Naive B cell (primary cell): ENCODE measurements at places on chromosomes 7 and 10.

DNA sequence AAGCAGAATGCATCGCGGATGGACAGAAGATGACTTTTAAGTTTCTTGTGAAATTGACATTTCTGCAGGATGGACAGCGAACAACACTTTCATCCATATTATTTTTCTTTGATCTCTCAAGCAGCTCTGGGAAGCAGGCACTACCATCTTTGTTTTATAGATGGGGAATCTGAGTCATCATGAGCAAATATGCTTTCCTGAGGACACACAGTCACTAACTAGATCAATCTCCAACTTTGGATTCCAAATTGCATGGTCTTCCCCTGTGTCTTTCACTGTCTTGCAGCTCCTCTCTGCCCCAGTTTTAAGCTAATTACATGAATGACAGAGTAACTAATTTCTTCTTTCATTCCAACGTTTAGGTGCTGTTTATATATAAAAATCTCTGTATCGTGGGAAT lies 201.5 kb downstream of the ADAM12 start:
- DNase-seq, result no peak

DNA sequence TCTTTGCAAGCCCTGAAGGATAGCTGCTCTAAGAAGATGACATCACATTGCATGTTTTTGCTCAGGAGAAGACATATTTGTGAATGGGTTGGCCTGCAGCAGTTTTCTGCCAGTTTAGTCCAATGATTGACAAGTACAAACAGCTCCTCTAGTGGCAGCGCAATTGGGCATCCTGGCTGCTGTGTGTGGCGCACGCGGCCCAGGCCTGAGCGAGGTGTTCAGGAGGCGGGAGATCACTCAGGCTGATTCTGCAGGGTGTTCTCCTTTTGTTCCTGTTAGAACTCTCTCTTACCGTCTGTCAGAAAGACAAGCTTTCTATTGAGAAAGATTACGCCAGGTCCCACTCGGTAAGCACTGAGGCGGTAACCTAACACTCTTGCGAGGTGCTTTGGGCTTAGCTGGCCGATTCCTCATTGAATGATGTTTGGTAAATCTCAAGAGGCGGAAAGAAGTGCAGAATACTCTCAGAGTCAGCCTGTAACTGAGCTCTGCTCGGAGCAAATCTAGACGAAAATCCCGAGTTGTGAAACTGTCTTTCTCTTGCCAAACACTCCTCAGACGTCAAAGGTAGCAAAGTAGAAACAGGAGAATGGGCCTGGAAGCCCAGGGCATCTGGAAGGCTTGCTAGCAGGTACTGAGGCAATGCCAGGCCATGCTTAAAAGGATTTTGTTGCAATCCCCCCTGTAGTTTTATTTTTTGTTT lies 219.2 kb upstream of the BMPER start:
- no peak for DNase-seq

GRCh38 chr10:338171-339037 lies 203.1 kb downstream of the ZMYND11 start:
- DNase-seq, result no peak

DNA sequence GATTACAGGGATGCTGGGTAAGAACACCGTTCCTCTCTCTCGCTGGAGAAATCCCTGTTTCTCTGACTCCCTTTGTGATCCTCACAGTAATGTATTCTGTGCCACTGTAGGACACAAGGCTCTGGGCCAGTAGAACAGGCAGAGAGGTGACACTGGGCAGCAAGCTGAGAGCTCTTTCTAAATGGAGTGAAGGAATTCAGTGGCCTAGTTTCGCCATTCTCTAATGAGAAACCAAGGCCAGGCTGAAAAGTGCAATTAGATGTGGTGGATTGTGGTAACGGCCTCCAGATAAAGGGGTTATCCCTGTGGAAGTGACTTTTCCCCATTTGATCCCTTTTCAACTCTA lies 12.8 kb downstream of the KCTD7 start:
- DNase-seq, result no peak

DNA sequence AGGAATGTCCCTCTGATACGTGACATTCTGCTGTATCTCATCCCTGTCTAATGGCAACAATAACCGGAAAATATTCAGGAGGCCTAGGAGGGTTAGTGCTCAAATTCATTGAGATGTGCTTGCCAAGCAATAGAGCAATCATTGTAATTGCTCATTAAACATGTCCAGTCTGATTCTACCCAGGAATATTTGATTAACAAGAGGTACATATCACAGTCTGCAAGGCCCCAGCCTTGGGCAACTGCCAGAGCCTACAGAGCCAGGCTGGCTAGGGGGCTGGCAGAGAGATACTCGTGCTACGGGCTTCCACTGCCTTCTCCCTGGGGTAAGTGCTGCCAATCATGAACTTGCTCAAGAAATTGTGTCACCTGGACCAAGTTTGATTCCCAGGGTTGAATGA lies 99.1 kb downstream of the ALOX5 start:
- no peak for DNase-seq

DNA sequence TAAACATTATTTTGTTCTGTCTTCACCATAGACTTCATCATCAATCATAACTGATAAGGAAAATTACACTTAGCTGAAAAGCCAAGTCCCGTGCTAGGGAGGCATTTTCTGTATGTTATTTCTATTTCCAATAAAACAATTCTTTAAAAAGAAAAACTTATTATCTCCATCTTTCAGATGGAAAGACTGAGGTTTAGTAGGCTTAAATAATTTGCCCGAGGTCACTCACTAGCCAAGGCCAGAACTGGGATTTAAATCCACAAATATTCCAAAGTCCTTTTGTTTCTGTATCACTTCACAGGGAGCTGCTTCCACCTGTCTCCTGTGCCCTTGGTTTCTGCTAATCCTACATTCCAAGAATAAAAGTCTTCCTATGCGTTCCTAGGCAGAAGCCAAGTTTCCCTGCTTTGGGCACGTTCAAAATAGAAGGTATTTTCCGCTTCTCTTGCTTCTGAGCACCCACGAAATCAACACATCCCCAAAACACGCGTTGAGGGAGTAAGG lies 732 bp downstream of the CPVL start:
- DNase-seq, result no peak

GRCh38 chr10:71854031-71854430 lies 3.0 kb upstream of the PSAP start:
- no peak for DNase-seq

GRCh38 chr7:92325173-92325572 lies 79.4 kb downstream of the ANKIB1 start:
- DNase-seq, result no peak

- DNase-seq, result no peak
These were observed 35.5 kb upstream of the KCNMA1 start for GRCh38 chr10:77673101-77673500.

GRCh38 chr7:129421717-129422250 lies 12.4 kb upstream of the STRIP2 start:
- no peak for DNase-seq

DNA sequence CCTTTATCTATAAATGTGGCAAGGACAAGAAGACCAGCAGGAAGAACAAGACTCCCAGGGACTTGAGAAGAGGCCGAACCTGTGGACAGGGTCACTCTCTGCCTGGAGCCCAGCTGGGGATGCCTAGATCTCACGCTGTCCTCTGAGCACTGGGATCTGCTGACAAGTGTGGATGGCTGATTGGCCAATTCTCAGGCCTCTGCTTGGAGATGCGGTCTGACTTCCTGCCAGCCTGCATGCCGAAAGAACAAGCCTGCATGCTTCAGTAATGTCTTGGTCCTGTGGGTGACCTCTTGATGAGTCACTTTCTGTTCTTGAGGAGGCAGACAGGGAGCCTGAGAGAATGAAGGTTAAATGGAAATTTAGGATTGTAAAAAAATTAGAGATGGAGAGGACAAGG lies 84.7 kb downstream of the TMEM178B start:
- no peak for DNase-seq

GRCh38 chr10:78576276-78576675 lies 492.5 kb upstream of the ZMIZ1 start:
- no peak for DNase-seq

DNA sequence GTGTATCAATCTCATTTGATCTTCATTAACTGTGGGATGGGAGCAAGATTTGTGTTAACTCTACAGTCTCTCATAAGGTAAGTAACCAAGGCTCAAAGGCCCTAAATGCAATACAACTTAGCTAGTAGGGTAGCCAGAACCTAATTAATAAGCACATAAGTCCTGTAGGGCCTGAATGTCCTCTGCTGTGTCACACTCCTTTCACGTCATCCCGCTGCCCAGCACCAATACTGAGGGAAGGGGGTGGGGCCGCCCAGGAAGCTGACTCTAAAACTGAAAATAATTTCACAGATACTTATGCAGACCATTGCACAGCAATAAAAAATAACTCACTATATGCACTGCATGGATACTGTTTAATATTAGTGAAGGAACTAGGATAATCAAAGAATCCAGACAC lies 13.7 kb downstream of the CCDC6 start:
- DNase-seq, result no peak

DNA sequence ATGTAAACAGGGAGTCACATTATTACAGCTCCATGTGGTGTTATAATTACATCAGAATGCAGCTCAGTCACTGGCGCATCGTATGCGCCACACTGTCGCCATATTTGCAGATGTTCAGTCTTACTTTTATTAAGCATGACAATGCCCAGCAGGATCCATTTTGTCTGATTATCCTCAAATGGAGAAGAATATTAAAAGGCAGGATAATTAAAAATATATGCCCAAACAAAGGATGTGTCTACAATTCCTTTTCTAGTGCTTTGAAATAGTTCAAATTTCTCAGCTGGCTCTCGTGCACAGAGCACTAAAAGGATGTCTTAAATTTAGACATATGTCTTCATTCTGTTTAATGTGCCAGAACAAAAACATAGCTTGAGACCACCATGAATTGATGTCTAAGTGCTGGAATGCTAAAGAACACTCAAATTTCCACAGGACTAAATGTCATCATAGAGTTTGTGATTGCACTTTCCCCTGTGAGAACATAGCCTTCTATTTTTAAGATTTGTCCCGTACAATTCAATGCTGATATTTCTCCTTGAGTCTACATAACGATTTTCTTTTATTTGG lies 168.0 kb downstream of the DKK1 start:
- no peak for DNase-seq

DNA sequence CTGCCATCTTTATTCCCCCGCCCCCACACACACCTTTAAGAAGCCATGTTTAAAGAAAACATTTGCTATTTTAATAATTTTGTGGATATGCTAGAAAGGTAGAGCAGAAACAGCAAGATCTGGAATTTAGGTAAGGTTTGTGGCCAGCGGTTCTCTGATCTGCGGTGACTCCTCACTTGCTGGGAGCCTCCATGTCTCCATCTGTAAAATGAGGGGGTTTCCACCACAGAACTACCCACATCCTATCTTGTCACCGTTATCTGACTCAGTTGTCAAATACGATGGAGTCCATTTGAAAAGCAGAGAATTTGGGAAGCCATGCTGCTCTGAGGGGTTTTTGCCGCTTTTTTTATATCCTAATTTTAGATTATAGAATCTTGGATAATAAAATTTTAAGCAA lies 23.3 kb downstream of the MACC1 start:
- DNase-seq, result no peak

DNA sequence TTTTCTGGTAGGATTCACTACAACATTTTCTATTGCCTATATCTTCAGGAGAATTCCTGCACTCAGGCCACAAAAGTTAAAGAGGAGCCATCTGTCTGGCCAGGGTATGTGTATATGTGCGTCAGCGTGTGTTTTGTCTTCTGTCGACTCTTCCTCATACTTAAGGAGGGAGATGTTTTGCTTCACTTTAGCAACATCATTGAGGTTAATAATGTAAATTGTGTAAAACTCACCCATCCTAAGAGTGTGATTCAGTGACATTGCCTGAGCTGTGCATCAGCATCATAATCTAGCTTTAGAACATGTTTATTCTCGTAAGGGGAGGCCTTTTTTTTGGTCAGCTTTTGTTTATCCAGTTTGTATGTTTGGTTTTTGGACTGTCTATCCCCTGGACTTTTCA lies 23.7 kb downstream of the FBH1 start:
- no peak for DNase-seq

DNA sequence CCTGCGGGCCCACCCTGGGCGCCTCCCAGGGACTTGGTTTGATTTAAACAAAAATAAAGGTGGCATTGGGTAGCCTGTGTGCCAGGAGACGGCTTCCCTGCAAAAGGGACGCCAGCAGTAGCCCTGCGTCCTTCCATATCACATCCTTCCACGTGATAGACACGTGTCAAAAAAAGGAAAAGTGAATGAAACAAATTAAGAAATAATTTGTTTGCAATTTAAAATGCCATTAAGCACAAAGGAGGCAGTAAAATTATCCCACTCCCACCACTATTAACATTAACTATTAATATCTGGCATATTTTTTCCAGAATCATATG lies 7.6 kb downstream of the TACR2 start:
- DNase-seq, result no peak

DNA sequence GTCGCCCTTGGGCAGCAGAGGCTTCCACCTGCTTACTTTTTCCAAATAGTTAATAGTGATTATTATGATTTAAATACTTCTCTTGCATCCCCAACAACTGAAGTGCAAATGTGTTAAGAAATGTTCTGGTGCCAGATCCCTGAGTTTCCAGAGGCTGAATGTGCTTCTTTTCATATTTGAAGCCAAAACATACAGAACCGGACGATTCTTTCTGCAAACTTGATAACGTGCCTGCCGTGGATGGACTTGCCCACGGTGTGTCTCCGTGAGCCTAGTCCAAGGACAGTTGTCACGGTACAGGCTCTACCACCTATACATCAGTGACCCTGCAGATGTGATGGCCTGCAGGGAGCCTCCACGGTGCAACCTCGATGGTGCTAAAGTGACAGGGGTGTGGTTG lies 198.6 kb upstream of the LYZL2 start:
- no peak for DNase-seq

DNA sequence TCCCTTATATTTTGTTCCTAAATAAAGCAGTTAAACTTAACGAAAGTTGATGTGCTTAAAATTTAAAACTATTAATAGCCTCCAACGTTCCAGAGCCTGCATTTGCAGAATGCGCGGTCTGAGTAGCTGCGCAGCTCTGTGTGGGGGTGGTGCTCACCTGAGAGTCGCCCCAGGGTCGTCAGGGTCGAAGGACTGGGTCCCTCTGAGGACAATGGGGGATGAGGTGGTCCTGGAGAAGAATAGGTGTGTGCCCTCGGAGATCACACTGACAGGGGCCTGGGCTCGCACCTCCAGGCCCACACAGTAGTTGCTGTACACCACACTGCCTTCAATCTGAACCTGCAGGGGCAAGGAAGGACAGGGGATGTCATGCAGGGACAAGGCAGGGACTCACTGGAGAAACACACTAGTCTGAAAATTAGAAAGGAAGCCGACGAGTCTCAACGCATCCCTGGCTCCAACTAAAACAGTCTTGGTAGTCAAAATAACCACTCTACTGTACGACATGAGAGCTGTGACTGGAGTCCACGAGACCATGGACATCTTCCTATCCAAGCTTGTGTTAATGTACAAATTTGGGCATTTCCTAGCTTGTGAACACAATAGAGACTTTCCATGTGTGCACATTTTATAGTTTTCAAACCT lies 54.4 kb downstream of the PKD1L1 start:
- no peak for DNase-seq

GRCh38 chr10:88489107-88489506 lies 94.0 kb downstream of the RNLS start:
- DNase-seq, result no peak
